ENCODE measurements at places on chromosomes 1 and 21.

GRCh38 chr1:221240690-221241089 is 361.4 kb downstream of the HLX start:
- DNase-seq: no peak

GRCh38 chr1:207284209-207284897 is 37.1 kb upstream of the CD55 start:
- no peak for DNase-seq

GRCh38 chr1:3135073-3135702 is 66.2 kb downstream of the PRDM16 start:
- no peak for DNase-seq

GRCh38 chr1:61277121-61277690 is 194.8 kb downstream of the NFIA start:
- no peak for DNase-seq

DNA sequence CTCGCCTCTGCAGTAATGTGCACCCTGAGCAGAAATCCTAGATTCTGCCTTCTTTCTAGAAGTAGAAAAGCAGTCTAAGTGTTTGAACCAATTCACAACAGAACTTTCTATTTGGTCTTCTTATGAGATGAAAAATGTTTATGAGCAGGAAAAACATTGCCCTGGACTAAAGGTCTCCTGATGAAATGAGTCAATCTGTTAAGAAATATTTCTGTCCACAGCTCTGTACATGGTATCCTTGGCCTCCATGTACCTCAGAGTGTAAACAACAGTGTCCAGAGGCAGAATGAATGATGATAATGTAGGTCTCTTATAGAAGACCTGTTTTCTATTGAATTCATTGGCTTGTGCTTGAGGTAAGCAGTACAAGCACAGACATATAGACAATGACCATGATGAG is 6.2 kb upstream of the APCS start:
- no peak for DNase-seq

GRCh38 chr1:76274302-76274701 is 199.8 kb downstream of the ST6GALNAC3 start:
- DNase-seq: no peak

DNA sequence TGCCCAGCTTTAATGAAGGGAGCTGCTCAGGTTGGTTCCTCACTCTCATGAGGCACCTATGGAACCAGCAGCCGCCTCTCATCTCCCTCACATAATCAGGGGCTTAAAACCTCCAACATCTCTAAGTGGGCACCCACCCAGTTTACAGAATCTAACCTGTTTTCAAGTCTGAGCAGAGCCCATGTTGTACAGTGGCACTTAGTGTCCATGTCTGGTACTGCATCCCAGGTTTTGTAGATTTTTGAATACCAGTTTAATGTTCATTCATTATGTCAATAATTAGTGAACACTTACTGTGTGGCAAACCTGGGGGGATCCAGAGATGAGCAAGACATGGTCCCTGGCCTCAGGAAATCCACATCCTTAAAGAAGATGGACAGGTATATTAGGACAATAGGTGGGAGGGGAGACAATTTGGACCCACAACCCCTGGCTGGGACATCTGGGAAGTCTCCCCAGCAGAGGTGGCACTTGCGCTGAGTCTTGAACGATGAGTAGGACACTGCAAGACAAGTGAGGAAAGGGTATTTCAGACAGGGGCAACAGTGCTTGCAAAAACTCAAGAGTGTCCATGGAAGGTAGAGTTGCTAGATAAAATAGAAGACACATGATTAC is 83.3 kb downstream of the LACTBL1 start:
- DNase-seq: no peak

GRCh38 chr1:85818371-85818770 is 110.1 kb upstream of the ZNHIT6 start:
- no peak for DNase-seq

GRCh38 chr1:41681331-41682098 is 197.0 kb upstream of the EDN2 start:
- DNase-seq: no peak

DNA sequence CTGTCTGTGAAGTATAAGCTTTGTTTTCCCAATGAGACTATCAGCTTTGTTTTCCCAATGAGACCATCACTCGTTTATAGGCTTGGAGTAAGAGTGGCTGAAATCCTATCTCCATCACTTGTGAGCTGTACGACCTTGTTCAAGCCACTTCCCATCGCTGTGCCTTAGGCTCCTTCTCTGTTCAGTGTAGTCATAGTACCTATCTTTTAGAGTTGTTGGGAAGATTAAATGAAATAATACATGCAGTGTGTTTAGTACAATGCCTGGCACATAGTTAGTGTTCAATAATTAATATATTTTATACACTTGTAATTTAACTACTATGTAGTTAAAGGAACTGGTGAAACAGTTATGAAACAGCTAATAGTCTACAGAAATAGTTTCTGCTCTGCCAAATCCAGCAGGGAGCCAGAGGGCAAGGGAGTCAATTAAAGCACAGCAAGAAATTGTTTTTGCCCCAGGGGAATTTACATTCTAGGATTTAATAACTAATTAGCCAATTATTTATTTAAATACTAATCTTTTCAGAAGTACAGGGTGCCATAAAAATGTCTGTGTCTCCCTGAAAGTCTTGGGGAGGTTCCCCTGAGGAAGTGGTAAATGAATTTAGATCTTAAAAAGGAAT is 139.3 kb upstream of the HMCN1 start:
- DNase-seq: no peak

DNA sequence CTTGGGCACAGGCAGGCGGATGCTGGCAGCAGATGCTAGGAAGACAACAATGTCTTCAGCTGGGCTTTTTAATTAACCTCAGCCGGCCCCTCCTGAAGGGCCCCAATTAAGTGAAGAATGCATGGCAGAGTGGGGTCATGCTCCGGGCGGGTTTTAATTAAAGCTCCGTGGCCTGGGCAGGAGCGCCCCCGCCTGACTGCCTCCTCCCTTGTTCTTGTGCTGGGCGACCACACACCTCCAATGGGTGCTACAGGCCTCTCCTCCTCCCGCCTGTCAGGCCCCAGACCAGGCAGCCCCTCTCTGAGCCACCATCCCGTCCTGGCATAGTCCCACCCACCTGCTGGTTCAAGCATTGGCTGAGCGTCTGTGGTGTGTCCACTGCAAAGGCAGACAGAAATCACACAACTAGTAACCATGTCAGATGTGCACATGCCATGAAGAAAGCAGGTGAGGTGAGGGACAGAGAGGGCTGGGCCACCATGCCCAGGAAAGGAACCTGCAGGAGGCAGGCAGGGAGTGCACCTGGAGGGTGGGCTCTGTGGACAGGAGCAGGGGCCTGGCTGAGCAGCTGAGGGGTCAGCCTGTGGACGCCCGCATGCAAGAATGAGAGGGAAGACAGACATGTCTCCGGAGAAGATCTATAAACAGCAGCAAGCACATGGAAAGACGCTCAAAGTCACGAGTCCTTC is 8.5 kb upstream of the ARF1 start:
- no peak for DNase-seq

DNA sequence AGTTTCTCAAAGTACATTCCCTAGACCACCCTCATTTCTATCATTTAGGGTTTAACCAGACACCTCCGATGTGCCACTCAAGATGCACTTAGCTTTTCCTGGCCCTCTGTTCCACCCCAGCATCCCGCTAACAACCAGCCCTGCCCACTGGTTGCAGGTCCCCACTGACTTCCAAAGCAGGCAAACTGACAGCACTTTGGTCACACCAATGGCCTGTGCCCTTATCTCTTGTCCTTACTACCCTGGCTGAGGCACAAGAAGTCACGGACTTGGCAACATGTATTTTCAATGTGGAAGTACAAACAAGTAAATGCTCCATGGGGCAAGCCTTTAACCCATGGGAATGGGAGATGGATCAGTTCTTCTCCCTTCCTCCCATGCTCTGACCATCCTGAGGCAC is 357.1 kb downstream of the OMA1 start:
- DNase-seq: no peak

All from stimulated activated CD4-positive, alpha-beta T cell treated with anti-CD3 and anti-CD28 coated beads, Interleukin-4, amount 100 ng/mL, for 1 hour (primary cell).